ENCODE measurements at places on chromosomes 5 and 9.

DNA sequence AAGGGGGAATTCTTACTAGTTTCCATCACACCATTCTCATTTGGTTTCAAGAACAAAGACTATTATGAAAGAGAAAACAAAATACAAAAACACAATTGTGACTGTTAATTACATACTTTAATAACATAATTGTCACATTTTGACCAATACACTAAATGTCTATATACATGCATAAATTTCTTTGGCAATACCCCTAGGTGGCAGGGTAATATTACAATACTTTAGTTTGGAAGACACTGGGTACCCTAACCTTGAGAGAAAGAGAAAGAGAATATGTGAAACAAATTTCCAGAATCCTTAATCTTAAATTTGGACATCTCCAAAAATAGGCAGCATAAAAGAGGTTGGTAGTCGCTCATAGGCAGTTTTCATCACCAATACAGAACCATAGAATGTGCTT is 619.6 kb upstream of the ADAMTS16 start:
- no peak for DNase-seq

DNA sequence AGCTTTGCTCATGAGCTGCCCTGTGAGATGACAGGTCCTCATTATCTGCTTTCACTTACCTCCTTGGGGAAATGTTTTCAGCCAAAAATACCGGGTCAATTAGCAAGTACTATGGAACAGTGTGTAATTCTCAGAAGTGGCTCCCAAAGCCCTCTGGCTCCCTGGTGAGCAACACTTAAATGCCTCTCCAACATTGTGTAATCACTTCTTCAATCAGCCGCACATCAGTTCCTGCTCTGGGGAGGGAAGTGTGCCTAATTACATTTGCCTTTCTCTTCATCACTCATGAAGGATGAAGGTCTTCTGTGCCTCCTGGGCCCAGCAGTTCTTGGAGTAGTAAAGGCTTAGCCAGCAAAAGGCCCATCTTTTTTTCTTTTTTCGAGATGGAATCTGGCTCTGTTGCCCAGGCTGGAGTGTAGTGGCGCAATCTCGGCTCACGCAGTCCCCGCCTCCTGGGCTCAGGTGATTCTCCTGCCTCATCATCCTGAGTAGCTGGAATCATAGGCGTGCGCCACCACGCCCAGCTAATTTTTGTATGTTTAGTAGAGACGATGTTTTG is 23.1 kb downstream of the NIM1K start:
- no peak for DNase-seq

DNA sequence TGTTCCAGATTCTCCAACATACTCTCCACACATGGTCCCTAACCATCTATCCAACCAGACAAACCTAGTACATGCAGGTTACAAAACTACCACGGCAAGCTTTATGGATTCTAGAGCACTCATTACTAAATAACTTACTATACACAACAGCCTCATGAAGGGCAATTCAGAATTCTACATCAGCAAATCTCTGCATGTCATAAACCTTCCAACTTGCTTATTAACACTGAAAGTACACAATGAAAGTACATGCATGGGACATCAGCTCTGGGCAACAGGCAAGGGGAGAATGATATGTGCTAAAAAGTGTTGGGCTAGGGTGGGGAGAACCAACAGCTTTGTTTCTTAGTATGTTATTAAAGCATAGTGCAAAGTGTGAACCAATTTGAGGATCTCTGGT is 70.4 kb downstream of the TLE1 start:
- DNase-seq: no peak

GRCh38 chr5:146130440-146131045 is 25.2 kb upstream of the PLAC8L1 start:
- DNase-seq: no peak

DNA sequence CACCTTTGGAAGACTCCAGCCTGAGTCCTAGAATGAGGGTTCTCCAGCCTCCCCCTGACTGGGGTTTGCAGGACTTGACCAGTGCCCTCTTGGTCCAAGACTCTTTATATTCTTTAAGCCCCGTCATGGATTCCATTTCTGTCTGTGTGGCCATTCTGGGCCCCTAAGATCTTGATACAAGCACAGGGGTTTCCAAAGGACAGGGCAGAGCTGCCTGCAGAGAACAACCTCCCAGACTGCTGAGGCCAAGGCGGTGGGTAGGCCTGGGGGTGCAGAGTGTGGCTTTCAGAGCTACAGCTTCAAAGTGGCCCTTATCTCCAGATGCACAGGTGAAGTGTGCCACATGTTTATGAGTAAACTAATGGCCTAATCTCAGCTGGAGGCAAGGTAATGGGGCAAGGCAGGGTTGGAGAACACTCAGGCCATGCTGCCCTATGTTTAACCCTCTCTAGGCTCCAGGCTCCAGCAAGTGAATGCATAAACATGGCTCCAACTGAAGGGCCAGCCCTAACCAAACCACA is 32.1 kb downstream of the FOXI1 start:
- no peak for DNase-seq

Data from NCI-H1930 (cell line).